A375 (cell line): ENCODE measurements at places on chromosomes 2 and 18. TPM values are rescaled to one million over a fixed set of nuclear protein-coding genes. Genes with fewer than 3 reads are reported as not detected.

Gene RPL31
- total RNA-seq = 1,289 and 1,555 TPM in 2 replicates

Gene GRP
- total RNA-seq = not detected in 2 replicates

Gene TRABD2A
- 3.2 and 4.0 TPM in 2 replicates for total RNA-seq

Gene TWIST2
- 13.7 and 15.9 TPM in 2 replicates for total RNA-seq

Gene SIGLEC15
- 0.29 and 0.34 TPM in 2 replicates for total RNA-seq

Gene EIF2B4
- 33.2 and 38.4 TPM in 2 replicates for total RNA-seq

Gene MYO5B
- 3.5 and 4.7 TPM in 2 replicates for total RNA-seq

Gene NEU2
- not detected in 2 replicates for total RNA-seq

Gene EN1
- 1.1 and 2.2 TPM in 2 replicates for total RNA-seq

Gene CCDC74A
- 5.6 and 5.9 TPM in 2 replicates for total RNA-seq

Gene DES
- not detected in 2 replicates for total RNA-seq

Gene UGT1A9
- total RNA-seq = not detected in 2 replicates

Gene CYP1B1
- total RNA-seq = 0.50 and 0.64 TPM in 2 replicates

Gene TLX2
- total RNA-seq = 1.8 and 2.8 TPM in 2 replicates

Gene FAM237A
- total RNA-seq = not detected in 2 replicates

Gene RESP18
- not detected in 2 replicates for total RNA-seq

Gene NDUFS1
- total RNA-seq = 69.9 and 77.5 TPM in 2 replicates

Gene ZNF638
- total RNA-seq = 86.8 and 100 TPM in 2 replicates

Gene ABCG5
- not detected in 2 replicates for total RNA-seq

Gene EVX2
- 0.05 TPM in 1 of 2 replicates, not detected in the other for total RNA-seq

Gene RNF125
- 8.8 and 11.3 TPM in 2 replicates for total RNA-seq

Gene KATNAL2
- total RNA-seq = 1.5 and 3.3 TPM in 2 replicates

Gene COL4A3
- total RNA-seq = not detected in 2 replicates

Gene TCF23
- not detected in 2 replicates for total RNA-seq

Gene MBP
- not detected in 2 replicates for total RNA-seq

Gene FEV
- total RNA-seq = not detected in 2 replicates
